ENCODE measurements at places on chromosomes 5 and 9.
A peak's percentile ranks its signal among the peaks of the same experiment; 100 is the strongest.

DNA sequence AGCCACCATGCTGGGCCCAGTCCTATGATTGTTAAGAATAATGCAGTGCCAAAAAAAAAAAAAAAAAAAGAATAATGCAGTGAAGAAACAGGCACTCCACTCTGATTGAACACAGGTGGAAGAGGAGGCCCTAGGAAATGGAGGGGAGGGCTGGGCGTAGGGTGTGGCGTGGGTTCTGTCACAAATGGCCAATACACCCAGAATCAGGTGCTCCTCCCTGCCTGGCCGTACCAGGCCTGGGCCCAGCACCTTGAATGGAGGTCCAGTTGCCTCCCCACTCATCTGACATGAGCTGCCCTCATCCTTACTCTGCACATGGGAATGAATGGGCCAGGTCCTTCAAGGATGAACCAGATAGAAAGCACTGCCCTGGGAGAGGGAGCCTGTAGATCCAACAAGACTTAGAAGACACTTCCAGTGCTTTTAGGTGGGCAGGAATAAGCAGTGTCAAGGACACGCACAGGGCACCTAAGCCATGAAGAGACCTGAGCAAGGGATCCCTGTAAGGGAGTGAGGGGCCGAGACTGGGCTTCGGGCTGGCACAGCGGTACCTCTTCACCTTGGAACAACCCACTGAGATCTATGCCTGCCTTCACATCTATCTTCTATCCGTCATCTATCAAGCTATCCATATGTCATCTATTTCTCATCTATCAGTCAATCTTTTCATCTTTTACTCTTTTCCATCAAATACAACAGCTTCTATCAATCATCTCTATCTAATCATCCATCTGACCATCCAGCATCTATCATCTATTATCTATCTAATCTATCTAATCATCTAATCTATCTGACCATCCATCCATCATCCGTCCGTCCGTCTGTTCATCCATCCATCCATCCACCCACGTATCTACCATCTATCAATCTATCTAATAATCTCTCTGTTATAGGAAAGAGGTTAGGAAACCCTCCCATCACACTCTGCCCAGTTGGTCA lies 15.9 kb downstream of the NINJ1 start:
- peak; percentile 31 for DNase-seq

DNA sequence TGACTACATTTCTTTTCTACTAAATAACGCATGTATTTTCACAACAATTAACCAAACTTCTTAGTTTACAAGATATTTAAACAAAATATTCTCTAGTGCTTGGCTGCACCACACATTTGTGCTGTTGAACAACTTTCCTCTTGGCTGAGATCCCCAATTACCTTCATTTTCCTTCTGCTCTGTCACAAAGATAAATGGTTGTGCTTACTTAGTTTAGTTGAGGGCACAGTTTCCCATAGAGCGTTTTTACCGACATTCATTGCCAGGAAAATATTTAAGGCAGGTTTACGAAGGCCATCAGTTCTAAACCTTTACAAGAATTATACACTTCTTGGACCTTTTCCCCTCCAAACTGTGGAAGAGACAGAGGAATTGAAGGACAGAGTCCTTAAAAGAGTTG lies 60.7 kb downstream of the PRUNE2 start:
- DNase-seq, result no peak

- DNase-seq, result no peak
These were observed 435.5 kb upstream of the ZNF608 start for GRCh38 chr5:125181955-125182354.

DNA sequence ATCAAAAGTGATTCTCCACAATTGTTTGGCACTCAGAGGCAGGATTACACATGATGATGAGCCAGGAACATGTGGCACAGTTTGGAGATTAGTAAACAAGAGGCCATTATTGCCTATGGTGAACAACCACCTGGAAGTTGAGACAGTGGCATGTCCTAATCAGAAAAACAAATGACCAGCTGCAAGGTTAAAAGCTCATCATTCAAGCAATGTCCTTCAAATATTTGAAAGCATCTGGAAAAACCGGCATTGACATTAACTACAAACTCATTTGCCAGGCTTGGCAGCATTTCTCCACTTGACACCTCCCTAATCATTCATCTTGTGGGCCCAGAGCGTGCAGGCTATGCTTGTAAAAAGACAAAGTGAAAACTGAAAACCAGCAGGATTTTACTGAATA lies 80.6 kb upstream of the MEGF10 start:
- no peak for DNase-seq
